ENCODE measurements at places on chromosomes 4 and X. TPM values are rescaled to one million over a fixed set of nuclear protein-coding genes. Genes with fewer than 3 reads are reported as not detected.

PABPC1L2B gene
- not detected for total RNA-seq

- DNase-seq = no peak
Measured at GRCh38 chr4:88567591-88567990, 24.7 kb upstream of the HERC3 start.

DNA sequence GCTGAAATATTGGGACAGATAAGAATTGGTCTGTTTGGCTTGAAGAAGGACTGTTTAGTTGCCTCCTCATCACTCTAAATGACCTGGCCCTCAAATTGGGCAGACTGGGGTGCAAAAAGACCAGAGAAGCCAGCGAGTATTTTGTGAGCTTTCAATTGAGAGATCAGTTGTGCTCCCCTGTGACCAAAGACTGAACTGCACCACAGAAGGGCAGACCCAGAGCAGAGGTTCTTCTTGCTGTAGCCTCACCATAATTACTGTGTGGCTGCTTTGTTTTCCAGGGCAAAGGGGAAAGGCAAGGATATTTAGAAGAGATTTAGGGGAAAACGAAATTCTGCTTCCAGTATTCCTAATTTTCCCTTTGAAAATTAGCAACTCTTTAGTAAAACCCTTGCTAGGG is 104.0 kb upstream of the MBNL3 start:
- peak; percentile 32 for DNase-seq

GRCh38 chr4:114383721-114384120 is 214.9 kb upstream of the UGT8 start:
- DNase-seq = no peak

- DNase-seq = no peak
Measured at GRCh38 chr4:184853436-184853835, 27.7 kb upstream of the ACSL1 start.

GRCh38 chr4:88291003-88291402 is 6.6 kb upstream of the PPM1K start:
- no peak for DNase-seq

Measured in dermis blood vessel endothelial cell (primary cell).